Stimulated activated CD4-positive, alpha-beta T cell treated with anti-CD3 and anti-CD28 coated beads, Interleukin-2, amount 100 ng/mL, for 4 hours (primary cell): ENCODE measurements at places on chromosomes 5 and 9.

GRCh38 chr9:137783521-137783920, 94.1 kb upstream of the CACNA1B start:
- no peak for DNase-seq

- DNase-seq = no peak
Measured at GRCh38 chr5:110112348-110112747, 422.6 kb downstream of the MAN2A1 start.

DNA sequence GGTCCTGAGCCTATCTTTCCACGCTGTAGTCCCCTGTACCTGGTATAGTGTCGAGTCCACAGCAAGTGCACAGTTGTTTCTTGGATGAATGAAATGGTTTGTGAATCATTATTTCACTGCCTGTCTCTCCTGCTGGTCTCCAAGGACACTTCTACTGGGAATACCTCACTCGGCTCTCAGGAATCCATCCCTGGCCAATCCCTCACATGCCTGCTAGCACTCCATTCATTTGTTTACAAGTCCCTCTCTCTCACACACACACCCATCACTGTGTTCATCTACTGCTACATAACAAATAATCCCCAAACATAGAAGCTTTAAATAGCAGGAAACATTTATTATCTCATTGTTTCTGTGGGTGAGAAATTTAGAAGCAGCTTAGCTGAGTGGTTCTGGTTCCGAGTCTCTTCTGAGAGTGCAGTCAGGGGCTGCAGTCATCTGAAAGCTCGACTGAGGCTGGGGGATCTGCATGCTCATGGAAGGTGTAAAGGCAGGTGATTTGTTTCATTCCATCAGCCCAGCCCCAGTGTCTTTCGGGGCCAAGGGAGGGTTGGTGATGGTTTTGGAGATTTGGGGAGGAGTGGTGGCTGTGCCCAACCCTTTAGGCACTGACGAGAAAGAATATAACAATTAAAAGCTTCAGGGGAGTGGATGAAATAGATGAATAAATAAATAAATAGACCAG, 132.7 kb upstream of the IER5L start:
- DNase-seq = no peak

DNA sequence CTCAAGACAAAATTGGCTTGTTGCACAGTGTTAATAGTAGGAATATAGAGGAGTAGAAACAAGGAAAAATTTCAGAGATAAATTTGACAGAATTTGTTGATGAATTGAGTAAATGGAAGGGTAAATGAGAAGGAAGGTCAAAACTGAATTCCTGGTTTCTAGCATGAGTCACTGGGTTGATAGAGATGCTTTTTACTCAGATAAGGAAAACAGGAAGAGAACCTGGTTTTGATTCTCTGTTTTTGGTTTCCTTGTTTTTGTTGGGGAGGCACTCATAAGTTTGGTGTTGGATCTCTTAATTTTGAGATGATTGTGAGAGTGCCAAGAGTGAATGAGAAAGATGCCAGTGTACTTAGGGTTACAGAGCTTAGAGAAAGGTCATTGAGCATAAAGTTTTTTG, 7.1 kb downstream of the LRRC70 start:
- no peak for DNase-seq

- no peak for DNase-seq
Measured at GRCh38 chr9:124590889-124591641, 83.9 kb upstream of the NR5A1 start.

GRCh38 chr9:27408001-27408400, 111.1 kb upstream of the EQTN start:
- no peak for DNase-seq

DNA sequence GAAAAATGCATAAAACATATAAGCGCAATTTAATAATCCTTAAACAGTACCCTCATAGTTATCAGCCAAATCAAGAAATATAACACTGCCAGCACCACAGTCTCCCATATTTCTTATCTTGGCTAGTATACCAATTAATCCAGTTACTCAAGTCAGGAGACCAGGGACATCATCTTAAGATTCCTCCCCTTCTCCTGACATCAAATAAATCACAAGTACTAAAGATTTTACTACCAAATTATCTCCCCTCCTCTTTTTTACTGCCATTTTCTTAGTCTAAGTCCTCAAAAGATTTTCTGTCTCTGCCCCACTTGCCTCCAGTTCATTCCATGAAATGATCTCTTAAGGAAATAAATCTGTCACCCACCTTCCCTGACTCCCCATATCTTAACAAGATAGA, 37.0 kb downstream of the STRBP start:
- no peak for DNase-seq

GRCh38 chr9:131404987-131405386, 11.1 kb downstream of the PRRC2B start:
- no peak for DNase-seq

- DNase-seq = no peak
Measured at GRCh38 chr9:88786291-88787079, 204.8 kb upstream of the S1PR3 start.

DNA sequence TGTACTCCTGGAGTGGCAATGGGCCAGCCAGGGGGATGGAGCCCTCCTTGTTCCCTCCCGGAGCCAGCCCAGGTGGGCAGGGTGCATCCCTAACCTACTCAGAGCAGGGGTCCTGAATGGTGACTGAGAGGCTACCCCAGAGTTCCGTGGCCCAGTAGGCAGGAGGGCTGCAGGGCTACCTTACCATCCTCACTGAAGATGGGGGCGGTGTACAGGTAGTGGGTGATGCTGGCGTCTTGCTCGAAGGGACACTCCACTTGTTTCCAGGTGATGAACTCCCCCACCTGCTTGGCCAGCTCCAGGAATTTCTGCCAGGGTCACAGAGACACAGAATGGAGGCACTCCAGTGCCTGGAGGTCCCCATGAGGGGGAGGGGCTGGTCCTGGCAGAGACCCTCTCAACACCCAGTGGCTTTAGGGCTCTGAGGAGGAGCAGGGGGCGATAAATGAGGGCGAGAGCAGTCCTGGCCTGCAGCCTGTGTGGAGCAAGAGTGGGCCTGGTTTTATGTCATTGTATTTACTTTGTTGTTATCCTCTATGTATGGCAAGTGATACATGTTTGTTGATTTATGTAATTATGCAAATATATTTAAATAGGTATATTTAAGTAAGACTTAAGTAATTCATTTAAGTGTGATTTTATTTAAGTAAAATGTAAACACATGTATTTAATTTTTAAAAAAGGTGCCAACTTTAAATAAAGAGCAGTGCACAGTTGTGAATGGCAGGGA, 39.9 kb upstream of the RNF130 start:
- DNase-seq = no peak

DNA sequence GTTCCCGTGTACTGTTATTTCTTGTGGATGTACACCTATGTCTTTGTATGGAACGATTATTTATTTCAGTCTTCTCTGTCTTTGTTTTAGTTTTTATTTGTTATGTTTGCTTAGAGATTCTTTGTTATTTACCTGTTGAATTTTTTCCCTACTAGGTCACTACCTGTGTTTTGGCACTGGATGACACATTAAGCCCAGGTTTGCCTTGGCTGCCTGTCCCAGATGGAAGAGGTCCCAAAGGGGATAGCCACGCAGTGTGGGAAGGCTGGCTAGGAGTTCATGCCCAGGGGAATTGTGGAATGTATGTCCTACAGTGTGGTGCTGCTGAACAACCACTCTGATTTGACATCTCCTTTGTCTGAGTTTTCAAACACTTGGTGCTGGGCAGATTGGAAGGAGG, 15.6 kb upstream of the SLC36A2 start:
- no peak for DNase-seq

DNA sequence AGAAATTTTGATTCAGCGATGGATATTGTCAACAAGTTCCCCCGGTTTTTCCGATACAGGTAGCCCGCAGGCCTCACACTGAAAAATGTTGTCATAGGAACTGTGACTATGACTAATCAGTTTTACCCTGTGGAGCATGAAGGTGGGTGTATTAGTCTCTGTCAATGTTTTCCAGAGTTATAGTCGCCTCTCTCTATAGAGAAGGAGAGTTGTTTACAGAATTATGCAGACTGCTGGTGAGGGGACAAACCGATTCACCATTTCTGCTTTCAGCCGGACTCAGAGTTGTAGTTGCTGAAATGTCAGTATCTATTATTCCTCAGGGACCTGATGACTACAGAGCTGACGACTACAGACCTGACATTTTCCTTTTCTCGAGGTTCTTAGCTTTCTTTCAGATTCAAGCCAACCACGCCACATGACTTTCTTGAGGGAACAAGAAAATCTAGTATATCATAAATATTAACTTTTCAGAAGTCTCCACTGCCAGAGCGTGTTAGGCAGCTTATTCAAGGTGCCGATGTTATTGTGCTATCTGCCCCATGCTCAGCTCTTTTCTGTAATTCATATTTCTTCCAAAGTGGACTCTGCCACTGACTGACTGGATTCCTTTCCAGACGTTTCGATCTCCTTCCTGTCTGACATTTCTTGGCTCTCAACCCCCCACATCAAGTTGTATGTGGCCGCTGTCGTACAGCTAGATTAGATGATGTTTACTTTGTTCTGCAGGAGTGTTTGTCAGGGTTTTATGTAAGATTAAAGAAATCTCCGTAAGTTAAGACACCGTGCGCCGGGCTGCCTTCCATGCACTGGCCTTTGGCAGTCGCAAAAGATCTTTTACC, 178.1 kb downstream of the FGF1 start:
- no peak for DNase-seq

DNA sequence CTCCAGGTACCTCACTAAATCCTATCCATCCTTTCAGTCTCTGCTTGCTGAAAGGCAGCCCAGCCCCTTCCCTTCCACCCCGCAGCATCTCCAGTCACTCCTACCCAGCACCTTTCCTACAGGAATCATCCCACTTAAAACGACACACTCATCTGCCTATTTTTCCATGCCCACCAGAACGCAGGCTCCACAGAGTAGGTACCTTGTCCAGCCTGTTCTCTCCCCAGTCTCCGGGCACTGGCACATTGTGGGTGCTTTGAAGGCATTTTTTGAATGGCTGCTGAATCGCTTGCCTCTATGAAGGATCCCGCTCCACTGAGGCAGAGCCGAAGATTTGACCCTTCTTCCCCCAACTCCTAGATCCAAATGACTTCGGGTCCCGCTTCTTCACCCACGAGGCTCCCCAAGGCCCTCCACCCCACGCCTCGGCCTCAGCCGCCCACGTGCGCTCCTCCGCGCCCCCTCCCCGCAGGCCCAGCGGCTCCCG, 15.6 kb downstream of the LHX6 start:
- no peak for DNase-seq

- no peak for DNase-seq
Measured at GRCh38 chr9:68949271-68950000, 64.5 kb downstream of the PRKACG start.

DNA sequence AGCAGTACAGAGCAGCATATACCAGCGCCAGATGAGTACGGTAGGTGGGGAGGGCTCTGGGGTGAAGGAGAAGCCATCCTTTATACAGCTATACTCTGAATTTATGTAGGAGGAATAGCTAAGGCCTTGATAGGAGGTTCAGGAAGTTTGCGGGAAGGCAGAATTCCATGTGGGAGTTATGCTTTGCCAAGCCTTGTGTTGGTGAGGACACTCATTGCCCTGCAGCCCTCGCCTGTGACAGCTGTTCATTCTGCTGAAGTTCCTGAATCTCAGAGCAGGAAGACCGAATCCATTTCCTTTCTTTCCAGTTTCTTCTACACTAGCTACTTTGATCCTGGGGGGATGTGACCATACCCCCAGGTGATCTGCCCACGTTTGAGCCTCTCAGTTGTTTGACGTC, 7.7 kb downstream of the MFAP3 start:
- no peak for DNase-seq

- DNase-seq = no peak
Measured at GRCh38 chr5:138748630-138749081, 4.6 kb upstream of the CTNNA1 start.

DNA sequence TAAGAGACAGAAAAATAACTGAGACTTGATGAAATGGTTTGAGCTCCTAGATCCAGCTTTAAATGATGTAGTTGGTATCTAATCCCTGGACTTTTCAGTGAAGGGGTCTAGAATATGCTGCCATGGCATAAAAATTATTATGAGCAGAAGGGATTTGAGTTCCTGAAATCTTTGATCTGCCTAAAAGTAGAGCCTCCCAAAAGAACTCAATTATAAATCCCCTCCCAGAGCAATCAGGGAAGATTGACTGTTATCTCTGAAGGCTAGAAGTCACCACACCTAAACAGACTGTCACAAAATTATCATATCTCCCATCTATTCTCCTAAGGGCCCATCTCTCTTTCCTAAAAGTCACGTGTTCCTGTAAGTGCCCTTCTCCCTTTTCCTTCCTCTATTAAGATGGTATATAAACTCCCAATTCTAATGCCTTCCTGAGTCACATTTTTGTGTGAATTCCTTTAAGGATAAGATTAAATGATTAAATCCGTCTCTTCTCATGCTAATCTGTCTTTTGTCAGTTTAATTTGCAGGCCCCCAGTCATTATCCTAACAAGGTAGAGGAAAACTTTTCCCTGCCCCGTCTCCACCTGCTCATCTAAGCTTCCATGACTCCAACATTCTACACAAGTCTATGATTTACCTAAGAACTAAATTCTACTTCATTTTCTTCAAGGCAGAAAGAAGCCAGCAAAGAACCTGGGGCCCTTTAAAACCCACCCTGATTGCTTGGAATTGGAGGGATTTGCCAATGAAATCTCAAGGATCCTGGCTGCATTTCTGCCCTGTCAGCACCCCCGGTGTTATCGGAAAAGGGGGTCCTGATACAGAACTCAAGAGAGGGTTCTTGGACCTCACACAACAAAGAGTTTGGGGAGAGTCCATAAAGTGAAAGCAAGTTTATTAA, 47.1 kb upstream of the PWWP2A start:
- no peak for DNase-seq

DNA sequence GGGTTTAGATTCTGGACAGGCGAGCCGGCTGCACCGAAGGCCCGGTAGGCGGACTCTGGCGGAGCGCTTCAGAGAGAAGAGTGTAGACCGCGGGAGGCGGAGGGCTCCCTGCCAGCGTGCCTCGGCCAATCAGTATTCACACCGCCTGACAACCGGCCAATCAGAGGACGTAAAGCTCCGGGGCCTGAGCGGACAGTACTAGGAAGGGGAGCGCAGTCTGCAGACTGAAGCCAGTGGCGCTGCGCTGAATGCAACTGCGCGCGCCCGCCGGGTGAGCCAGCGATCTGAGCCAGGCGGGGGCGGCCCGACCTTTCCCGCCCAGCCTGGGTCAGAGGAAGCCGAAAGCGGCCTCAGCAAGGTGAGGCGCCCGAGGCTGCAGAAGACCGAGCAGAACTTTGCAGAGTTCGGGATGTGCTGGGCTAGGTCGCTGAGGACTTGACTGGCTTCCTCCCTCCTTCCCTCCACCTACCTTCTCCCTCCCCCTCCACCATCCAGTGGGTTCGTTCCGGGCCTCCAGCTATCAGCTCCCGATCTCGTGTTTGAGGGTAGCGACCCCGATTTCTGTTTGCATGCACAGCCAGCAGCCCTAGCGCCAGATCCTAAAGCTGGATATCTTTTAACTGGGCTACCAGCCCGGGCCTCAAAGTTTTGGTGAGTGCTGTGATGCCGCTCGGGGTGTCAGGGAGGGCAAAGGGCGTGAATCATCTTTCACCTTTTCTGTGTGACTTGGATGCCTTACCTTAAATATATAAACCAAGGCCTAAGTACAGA, at the start of gene DMRT2:
DMRT2 (plus strand) TSS at position 233 of the 771 bp plus-strand sequence. CDS start 1,257 bp downstream, outside the sequence.
- no peak for DNase-seq

GRCh38 chr5:157290981-157291711, 25.2 kb downstream of the CYFIP2 start:
- DNase-seq = no peak
